ENCODE measurements at places on chromosomes 11 and 22.

- DNase-seq, result no peak
These were observed 49.4 kb downstream of the BID start for GRCh38 chr22:17724678-17725499.

DNA sequence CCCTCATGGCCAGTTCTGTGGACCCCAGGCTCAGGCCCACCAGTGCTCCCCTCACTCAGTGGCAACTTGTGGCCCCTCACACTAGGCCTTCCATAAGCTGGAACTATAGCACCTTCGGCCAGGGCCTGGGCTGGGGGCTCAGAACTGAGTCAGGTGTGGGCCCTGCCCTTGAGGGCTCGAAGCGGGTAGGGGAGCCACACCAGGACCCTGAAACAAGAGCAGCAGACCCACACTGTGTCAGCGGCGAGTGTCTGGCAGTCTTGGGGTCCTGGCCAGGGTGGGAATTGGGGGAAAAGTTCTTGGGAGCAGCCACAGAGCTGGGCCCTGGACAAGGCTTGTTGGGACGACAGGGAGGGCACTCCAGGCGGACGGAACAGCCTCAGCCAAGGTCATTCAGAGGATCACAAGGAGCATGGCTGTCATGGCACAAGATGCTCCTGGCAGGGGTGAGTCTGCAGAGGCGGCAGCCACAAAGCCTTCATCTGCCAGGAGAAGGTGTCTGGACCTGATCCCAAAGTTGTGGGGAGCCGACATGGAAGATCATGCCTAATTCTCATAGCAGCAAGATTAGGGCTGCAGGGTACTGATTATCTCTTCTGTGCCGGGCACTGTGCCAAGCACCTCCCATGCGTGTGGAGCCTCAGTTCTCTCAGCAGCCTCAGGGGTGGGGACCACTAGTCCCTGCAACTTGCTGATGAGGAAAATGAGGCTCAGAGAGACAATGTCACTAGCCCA lies 50.7 kb downstream of the SHISAL1 start:
- DNase-seq, result peak; percentile 3

DNA sequence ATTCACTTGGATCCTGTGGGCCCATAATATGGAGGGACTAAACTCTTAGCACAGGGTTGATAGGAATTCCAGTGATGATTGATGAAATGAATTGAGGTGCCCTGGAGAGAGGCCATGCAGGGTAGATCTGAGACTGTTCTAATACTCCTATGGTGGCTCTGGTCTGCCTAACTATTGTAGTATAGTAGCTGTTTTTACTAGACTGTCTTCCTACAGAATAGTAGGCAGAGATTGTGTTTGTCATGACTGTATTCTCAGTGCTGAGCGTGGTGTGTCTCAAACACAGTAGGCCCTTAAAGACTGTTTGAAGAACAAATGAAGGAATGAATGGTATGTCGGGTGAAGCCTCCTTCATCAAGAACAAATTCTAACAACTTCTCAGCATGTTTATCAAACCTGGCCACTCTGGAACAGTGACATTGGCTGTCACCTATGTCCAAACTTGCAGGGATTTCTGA lies 107.0 kb upstream of the SESN3 start:
- DNase-seq, result no peak

GRCh38 chr11:59436169-59436568 lies at the start of gene OR5A1:
Gene OR5A1, plus strand, starts transcription at chr11:59436469. Its CDS starts 6,700 bp downstream, at chr11:59443169.
- DNase-seq, result no peak

GRCh38 chr22:46004105-46004866 lies 27.3 kb upstream of the WNT7B start:
- no peak for DNase-seq

DNA sequence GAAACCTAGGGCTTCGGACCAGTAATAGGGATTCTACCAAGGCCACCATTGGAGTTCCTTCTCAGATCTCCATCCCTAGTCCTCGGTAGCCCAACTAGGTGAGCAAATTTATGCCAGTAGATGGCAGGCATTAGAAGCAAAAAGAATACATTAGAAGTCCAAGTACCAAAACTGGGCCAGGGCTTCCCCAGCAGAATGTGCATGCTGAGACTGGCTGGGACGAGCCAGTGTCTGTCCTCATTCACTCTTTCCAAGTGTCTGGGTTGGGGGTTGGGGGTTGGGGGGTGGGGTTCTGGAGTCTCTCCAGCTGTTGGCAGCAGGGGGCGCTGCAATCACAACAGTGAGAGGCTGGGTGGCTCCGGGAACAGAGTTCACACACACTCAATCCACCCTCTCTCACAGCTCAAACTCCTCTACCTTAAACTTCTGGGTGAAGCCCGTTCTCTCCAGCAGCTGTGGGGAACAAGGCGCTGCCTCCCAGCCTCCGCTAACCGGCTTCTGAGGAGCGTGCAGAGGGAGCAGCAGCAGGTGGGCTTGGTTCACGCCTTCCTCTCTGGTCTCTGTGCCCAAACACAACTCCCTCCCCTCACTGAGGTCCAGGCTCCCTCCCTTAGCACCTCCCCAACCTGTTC lies 57.5 kb downstream of the BTG4 start:
- DNase-seq, result peak; percentile 47

DNA sequence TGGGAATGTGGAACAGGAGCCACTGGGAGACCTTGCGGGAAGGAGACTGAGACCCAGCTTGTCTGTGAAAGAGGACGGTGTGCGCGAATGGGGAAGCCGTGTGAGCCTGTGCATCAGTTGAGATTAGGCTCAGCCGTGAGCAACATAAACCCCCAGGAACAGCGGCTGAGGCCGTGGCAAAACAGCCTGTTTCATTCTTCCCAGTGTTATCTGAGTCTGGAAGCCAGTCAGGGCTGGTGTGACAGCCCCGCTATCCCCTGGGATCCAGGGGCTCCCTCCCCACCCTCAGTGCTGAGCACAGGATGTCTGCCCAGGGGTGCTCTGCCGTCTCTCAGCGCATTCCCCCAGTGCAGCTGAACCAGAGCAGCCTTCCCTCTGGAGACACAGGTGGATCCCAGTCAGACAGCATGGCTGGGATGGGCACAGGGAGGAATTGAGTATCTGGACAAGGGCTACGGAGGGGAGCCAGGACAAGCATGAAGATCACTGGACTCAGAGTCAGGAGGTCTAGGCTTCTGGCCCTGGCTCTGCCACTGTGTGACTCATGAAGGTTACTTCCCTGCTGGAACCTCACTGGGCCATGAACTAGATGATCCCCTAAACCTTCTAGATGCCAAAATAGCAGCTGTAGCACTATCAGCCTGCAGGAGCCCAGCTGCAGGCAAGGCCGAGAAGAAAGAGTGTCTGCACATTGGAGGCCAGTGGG lies 8.6 kb downstream of the OAF start:
- DNase-seq, result no peak

GRCh38 chr22:50677493-50678217 lies 5.0 kb downstream of the SHANK3 start:
- no peak for DNase-seq

DNA sequence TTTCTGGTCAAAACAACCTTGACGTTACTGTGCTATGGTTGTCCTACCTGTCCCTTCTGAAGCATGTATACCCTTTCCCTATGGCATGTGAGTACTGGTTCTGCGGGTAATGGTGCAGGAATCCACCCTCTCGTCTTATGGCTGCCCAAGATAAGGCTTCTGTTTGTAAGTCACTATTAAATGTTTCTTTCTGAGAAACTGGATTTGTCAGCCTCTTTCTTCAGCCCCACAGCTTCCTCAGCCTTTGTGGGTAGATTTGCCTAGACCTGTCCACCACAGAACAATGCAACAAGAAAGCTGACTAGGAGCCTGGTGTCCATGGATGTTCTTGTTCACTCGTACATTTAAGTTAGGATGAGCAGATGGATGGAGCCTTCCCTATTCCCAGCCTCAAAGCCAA lies 14.4 kb downstream of the MMP7 start:
- no peak for DNase-seq

DNA sequence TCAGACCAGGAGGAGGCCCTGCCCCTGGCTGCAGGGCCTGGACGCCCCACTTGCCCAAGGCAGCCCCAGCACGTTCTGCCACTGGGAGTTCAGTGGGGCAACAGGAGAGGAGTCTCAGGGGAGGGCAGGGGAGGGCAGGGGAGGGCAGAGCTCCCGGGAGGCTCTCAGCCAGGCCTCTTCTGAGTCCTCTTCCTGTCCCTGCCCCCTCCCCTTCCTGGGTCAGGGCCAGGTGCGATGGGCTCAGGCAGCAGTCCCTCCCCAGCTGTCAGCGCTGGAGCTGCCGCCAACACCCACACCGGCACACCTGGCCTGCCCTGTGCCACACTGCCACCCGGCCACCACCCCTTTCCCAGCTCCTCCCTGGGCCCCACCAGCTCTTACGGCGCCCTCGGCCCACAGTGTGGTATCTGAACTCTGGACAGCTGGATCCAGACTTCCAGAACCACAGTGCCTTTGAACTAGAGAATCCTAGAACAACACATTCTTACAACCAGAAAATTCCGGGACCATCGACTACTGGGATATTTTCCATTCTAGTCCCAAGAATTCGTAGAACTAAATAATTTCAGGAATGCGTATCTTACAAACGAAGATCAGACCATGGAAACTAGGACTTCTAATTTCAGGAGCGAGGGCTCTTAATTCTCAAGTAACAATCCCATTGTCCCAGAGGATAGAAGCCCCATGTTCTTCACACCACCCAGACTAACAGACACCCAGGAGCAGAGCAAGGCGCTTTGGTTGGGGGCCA lies 21.8 kb downstream of the RPL3 start:
- peak; percentile 28 for DNase-seq

DNA sequence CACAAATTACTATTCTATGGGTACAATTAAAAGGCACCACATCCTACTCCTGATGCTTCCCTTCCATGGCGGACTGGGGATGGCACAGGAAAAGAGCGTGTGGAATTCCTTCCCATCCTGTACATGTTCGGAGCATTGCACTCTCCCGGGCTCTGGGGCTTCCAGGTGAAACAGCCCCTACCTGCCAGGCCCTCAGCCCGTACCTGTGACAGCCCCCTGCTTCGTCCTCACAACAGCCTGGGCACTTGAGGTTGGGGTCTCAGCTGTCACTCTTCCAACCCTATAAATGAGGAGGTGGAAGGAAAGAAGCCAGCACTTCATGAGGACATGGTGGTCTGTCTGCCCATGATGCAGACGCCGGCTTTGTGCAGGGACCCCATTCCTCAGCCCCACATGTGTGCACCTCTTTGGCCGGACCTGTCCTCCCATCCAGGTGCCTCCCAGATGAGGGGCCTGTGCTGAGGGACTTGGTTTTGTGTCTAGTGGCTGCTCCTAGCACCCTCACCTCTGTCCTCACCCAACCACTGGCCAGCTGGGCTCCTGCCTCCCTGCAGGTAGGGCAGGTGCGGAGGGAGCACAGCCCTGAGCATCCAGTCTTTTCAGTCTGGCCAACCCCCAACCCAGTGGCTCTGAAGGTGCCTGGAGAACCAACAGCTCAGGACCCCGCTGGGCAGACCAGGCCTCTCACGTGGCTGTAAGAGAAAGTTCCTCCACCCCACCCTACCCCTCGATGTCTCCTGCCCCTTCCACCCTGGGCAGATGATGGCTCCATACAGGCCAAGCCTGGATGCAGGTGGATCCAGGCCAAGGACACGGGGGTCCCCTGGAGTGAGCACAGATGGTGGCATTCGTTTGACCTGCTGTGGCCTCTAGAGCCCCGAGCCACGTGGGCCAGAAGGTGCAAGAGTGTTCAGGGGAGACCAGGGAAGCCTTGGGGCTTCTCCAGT lies 23.4 kb upstream of the WNT7B start:
- no peak for DNase-seq

- no peak for DNase-seq
These were observed 114.1 kb downstream of the MICAL2 start for GRCh38 chr11:12224537-12224893.

DNA sequence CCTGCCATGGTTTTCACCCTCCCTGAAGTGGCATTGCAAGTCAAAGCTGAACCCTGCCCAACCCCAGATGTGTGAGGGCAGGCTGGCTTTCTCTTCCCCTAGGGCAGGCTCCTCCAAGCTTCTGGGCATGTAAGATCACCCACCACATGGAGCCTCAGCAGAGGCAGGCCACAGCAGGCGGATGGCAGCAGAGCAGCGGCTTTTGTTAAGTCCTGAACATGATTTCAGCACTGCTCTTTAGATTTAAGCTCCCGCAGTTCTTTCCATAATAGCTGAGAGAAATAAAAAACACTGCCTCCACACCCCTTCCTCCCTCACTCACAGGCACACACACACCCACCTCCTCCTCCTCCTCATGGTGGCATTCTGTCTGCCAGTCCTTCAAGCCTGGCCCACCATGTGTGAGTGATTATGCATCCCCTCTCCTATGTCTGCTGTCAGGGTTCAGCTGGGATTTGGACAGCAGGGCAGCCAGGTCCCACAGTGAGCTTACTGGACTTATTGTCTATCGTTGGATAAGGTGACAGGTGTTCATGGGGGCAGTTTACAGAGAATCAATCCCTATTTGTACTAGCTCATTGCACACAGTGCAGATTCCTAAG lies 5.0 kb upstream of the NTM start:
- no peak for DNase-seq

DNA sequence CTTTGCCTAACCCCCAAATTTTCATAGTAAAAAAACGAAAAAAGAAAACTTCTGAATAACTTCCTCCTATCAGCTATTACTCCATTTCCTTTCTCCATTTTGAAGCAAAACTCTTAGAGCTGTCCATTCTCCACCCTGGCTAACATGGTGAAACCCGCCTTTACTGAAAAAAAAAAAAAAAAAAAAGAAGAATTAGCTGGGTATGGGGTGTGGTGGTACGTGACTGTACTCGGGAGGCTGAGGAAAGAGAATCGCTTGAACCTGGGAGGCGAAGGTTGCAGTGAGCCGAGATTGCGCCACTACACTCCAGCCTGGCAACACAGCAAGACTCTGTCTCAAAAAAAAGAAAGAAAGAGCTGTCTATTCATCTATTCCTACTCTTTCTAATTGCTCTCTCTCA lies 11.3 kb upstream of the NXF1 start:
- no peak for DNase-seq

- DNase-seq, result peak; percentile 54
These were observed 940 bp upstream of the C11orf91 start for GRCh38 chr11:33701302-33702230.

DNA sequence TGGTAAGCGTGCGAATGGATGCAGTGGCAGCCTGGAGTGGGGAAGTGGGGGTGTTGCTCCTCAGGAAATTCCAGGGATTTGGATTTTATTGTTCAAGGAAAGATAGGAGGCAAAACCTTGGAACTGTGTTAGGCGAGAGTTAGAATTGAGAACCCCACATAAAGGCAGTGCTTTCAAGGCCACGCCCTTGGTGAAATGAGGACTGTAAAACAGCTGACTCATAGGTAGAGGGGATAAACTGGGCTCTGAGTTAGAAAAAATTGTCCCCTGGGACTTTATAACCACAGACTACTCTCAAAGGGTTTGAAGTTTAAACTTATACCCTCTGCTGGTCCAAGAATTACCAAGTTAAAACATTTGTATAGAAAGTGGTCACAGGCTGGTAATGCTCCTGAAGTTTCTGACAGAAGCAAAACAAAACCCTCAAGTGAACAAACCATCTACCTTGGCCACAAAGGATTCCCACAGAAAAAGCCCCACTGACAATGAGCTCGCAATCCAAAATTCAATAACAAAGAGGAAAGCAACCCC lies 250.3 kb upstream of the TBCEL start:
- DNase-seq, result no peak

GRCh38 chr11:1825039-1825740 lies 9.6 kb upstream of the SYT8 start:
- DNase-seq, result no peak
